H9 (cell line): ENCODE measurements at places on chromosomes 1 and 21. TPM values are rescaled to one million over a fixed set of nuclear protein-coding genes. Genes with fewer than 3 reads are reported as not detected.

GRCh38 chr1:181064011-181064623 is 24.4 kb upstream of the IER5 start:
- no peak for DNase-seq

DNA sequence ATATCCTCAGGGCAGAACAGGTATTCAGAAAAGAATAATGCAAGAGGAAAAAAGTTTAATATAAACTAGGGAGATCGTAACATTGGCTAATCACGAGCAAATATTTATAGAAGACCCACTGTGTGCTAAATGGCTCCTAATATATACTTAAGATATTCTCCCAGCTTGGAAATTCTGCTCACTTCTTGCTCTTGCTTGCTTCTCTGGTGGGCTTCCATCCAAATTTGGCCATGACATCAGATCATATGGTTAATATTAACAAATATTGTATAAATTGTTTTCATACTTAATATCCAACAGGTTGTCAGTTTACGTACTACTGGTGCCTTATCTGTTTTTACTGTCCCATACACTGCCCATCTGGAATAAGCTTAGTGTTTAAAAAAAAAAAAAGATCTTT is 1.1 kb downstream of the COX20 start:
- DNase-seq: no peak

GRCh38 chr1:208007319-208007937 is 96.5 kb upstream of the CD34 start:
- DNase-seq: no peak

GRCh38 chr1:19495799-19496526 is 10.6 kb upstream of the CAPZB start:
- no peak for DNase-seq

DNA sequence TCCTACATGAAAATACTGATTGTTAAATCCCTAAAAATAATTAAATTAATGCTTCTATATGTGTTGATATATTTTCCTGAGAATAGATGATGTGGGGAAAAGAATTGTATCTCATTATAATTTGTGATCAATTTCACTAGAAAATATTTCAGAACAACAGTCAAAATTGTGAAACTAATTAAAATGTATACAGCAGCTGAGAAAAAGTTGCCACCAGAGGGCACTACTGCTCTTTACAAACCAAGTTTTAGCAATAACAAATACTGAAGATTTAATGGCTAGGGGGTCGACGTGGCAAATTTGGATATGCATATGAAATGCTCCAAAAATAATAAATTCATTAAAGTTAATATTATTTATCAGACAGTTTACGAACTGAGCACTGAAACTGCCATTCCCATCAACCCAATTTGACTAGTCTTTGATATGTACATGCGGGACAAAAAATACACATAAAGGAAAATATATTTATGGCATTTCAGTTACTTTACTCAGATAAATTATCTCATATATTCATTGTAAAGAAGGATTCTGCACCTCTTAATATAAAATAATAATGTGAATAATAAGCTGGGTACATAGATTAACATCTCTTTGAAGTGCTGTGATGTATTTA is 96.3 kb upstream of the TMPRSS15 start:
- DNase-seq: no peak

- no peak for DNase-seq
Measured at GRCh38 chr1:205719762-205720161, 30.2 kb downstream of the NUCKS1 start.

DNA sequence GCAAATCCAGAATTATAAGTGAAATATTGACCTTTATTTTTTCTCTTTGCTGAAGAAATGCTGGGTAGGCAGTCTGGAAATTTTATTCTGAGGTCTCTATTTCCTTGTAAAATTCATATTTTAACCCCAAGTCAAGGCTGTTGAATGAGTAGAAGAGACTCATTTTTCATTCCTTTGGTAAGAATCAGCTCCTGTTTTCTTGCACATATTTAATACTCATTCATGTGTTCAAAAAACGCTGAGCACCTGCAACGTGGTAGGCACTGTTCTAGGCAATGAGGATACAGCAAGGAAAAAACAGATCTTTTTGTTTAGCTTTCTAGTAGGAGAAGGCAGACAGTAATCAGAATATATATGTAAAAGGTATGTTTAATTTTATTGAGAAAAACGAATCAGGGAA is 1.5 kb downstream of the PRKAA2 start:
- DNase-seq: no peak

DNA sequence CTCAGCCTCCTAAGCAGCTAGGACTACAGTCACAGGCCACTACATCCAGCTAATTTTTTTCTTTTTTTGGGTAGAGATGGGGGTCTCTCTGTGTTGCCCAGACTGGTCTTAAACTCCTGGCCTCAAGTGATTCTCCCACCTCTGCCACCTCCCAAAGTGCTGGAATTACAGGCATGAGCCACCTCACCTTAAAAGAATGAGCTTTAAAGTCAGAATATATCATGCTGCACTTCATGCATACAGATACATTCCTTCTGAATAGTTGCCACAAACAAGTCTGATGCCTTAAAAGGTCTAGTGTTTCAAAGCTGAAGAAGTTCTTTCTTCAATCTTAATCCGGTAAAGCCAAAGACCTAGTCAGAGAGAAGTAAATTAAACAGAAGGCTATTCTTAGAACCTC is 23.8 kb upstream of the CPLANE2 start:
- no peak for DNase-seq

GRCh38 chr1:152457561-152457960 is 43.5 kb upstream of the CRNN start:
- no peak for DNase-seq

- no peak for DNase-seq
Measured at GRCh38 chr1:245685111-245685810, 530.5 kb downstream of the KIF26B start.

- DNase-seq: peak; percentile 85
Measured at GRCh38 chr1:223759273-223759672, 46.9 kb downstream of the CAPN2 start.

DNA sequence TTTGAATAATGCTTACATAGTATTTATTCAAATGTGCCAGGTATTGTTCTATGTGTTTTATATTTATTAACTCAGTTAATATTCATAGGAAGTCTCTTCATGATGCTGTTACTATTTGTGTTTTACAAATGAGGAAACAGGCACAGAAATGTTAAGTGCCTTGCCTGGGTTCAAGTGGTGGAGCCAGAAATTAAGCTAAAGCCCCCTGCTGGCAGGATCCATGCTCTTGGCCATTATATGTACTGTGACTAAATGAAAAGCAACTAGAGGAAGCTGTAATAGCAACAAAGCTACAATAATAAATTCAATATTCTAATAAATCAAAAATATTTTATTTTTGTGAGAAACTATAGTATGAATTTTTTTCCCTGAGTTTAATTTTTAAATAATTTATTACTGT is 30.0 kb downstream of the IARS2 start:
- no peak for DNase-seq

ATP1A4 gene
- total RNA-seq: 0.20 and 0.44 TPM in 2 replicates

FAM72A gene
- 10.5 and 11.4 TPM in 2 replicates for total RNA-seq

SELL gene
- not detected in 2 replicates for total RNA-seq

SLC5A9 gene
- total RNA-seq: 0.22 TPM in 1 of 2 replicates, not detected in the other
